ENCODE measurements at places on chromosomes 1 and 21.

DNA sequence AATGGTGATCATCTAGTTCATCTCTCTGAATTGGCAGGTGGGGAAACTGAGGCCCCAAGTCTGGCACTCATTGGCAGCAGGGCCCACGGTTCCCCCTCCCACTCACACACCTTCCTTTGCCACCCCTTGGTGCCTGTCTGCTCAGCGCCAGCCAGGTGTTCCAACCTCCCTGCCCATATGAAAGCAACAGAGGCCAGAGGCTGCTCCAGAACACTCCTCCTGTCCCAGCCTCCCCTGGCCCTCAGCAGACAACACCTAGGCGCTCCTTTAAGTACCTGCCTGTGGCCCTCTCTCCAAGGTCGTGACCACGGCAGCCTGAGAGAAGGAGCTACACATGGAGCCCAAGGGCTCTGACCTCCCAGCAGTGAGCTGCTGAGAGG, 362.3 kb upstream of the VAMP3 start:
- no peak for DNase-seq

- DNase-seq: no peak
Observed at GRCh38 chr21:36047139-36047538, 13.2 kb downstream of the SETD4 start.

- DNase-seq: no peak
Observed at GRCh38 chr1:110292031-110292741, 47.0 kb upstream of the RBM15 start.

DNA sequence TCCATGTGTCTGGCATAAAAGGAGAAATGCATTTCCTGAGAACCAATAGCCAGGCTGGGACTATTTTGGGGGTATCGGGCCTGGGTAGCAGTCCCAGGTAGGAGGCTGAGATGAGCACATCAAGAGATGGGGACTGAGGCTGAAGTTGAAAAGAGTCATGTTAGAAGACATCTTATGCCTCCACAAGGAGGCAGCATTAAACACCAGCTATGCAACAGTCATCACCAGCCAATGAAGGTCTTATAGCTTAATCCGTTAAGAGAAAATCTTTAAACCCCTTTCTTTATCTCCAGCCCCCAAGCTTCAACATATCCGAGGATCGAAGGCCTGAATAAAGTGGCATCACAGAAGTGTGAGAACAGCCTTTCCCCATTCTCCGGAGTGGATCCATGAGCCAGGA, 640.7 kb upstream of the PTBP2 start:
- no peak for DNase-seq

Data from naive B cell (primary cell).